ENCODE measurements at places on chromosomes 4 and X. TPM values are rescaled to one million over a fixed set of nuclear protein-coding genes. Genes with fewer than 3 reads are reported as not detected.
A peak's percentile ranks its signal among the peaks of the same experiment; 100 is the strongest.

TLR10 gene
- not detected for total RNA-seq

MAGEA12 gene
- not detected for total RNA-seq

PAGE2 gene
- not detected for total RNA-seq

BLTP1 gene
- total RNA-seq: 8.3 TPM

CXCL10 gene
- total RNA-seq: not detected

RASL11B gene
- not detected for total RNA-seq

GLA gene
- total RNA-seq: 146 TPM

PGAM4 gene
- total RNA-seq: not detected

MAGEA9B gene
- not detected for total RNA-seq

SLC9B1 gene
- total RNA-seq: not detected

- no peak for DNase-seq
These were observed 78.7 kb upstream of the PCDH18 start for GRCh38 chr4:137610960-137611359.

DNA sequence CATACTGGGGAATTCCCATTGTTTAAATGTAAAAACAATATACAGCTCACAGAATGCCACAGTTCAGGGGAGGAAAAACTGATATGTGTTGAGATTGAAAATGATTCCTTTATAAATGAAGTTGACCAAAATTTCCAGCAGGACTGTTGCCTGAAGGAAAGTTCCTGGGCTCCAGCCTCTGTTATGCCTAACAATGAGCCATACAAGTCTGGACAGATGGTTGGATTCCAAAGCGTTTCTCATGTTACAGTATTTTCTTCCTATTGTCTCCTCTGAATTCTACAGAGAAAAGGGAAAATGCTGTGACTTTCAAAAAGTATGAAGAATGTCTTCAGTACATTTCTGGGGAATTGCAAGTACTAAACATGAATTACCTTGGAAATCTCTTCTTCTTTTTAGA is 73.3 kb downstream of the ALPK1 start:
- DNase-seq: no peak

GRCh38 chr4:140300271-140300970 is 73.0 kb upstream of the SCOC start:
- peak; percentile 14 for DNase-seq

- no peak for DNase-seq
These were observed 15.8 kb downstream of the C4orf50 start for GRCh38 chr4:6002492-6002833.

DNA sequence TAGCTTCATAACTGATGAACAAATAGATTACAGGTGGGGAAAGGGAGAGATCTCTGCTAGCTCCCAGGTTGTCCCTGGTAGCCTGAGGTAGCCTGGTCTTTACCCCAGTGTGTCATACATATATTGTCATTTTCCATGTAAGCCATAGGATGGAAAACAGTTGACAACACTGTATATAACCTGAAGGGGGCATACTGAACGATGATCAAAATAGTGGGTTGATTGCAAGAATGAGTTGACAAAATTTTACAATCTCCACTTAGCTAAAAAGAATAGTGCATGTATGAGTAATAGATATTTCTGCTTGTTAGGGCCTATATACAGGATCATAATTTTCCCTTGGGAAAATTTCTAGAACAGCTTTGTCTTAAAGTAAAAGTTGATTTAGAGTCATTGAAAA is 304.1 kb upstream of the HAND2 start:
- peak; percentile 1 for DNase-seq

- no peak for DNase-seq
These were observed 11.8 kb upstream of the SOWAHB start for GRCh38 chr4:76909711-76910110.

DNA sequence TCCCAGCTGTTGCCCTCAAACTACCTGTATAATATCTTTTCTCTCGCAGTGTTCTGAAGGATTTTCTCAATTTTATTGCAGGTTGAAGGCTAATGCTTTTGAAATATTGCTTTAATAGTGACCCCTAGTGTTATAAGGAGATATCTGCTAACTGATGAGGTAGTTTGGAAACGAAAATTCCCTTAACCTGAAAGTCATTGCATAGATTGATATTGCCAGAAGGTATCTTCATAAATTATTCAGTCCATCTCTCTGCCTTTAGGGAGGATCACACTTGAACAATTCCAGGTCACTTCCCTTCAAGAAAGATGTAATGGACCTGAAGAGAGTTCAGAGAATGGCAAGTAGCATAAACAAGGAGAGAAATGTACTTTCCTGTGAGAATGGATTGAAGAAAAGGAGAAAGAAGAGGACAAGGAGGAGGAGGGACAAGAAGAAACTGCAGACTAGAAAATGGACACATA is 44.1 kb downstream of the TIGD4 start:
- DNase-seq: peak; percentile 16

DNA sequence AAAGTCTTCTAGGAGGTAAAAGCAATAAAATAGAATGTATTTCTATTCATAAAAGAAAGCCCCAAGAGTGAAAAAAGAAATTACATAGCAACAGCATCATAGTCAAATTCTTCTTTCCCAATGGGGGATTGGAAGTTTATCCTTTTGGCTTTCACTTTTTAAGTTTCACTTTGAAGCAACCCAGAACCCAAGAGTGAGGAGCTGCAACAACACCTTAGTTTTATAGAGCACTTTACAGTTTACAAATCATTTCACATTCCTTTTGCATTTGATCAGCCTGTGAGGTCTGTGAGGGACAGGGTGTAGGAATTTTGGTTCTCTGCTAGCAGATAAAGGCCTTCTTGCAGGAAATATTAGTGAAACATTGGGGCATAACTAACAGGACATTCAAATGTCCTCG is 112.0 kb upstream of the NDP start:
- no peak for DNase-seq

- DNase-seq: peak; percentile 66
These were observed 24.0 kb upstream of the MTHFD2L start for GRCh38 chr4:74133786-74134499.

DNA sequence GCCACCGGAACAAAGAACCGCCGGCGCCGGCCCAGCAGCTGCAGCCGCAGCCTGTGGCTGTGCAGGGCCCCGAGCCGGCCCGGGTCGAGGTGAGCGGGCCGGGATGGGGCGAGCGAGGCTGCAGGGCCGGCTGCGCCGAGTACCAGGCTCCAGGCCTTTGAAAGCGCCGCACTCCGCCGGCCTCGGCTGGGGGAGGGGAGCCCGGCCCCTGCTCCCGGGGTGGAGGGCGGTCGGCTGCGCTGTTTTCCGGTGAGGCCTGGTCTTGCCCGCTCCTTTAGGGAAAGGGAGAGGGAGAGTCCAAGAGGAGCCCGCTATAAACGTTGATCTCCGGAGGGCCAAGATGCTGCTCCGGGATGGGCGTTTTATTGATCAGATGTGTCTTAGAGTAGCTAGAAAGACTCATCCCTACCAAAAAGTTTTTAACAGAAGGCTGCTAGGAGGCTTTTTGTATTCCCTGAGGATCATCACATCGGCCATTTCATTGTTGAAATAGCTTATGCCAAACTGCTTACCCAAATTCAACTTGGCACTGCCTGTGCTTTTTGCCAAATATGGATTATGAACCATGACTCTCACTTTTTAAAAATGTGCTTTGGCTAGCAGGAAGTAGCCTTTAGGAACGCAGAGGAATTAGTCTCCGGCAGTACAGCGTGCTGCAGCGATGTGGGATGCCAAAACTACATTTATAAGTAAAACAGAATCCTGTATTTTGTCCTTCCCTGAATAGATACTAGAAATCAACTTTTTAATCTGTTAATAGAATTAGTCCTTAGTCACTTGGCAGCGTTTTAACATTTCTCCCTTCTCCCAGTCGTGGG is 760 bp downstream of the TMEM165 start:
- DNase-seq: peak; percentile 59

DNA sequence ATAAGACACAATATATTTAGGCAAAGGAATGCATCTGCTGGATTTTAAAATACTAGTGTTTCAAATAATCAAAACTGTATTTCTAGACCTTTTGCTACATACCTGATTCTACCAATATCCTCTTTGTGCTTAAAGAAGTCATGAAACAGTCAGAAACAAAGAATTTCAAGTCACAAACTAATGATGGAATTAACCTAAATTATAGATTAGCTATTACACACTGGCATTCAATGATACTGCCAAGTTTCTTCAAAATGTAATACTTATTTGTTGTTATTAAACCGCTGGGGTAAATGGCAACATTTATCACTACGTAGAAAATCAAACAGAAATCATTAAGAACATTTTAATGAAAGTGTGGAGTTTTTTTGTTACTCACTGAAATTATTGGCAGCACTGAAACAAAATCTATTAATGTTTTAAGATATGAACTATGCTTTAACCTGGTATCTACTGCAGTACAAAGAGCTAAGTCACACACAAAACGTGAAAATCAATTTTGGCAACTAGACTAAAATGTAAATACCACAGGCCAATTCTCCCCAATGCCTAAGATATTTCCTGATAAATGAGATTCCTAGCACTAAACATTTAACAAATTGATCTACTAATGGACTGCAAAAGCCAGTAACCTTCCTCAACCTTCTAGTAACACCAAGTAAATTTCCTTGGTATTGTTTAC is 19.4 kb downstream of the PDGFC start:
- DNase-seq: no peak

- no peak for DNase-seq
These were observed 144.2 kb downstream of the EDA start for GRCh38 chrX:69759921-69760625.

DNA sequence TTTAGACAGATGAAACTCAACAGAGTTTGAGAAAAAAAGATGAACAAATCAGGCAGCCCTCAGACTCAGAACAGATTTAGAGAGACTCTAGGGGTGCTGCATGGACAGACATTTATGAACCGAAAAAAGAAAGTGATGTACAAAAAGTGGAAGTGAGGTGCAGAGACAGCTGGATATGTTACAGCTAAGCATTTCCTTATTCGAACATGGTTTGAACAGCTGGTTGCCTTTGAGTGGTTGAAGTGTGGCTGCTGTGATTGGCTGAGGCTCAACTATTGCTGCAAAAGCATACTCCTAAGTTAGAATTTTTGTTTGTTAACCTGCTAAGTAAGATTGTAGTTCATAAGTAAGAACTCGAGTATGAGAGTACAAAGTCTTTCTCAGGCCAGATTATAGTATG is 331.5 kb upstream of the PABPC4L start:
- DNase-seq: no peak

GRCh38 chr4:146260521-146260920 is 46.2 kb downstream of the REELD1 start:
- DNase-seq: no peak

- no peak for DNase-seq
These were observed 68.3 kb upstream of the CNKSR2 start for GRCh38 chrX:21305799-21306336.

DNA sequence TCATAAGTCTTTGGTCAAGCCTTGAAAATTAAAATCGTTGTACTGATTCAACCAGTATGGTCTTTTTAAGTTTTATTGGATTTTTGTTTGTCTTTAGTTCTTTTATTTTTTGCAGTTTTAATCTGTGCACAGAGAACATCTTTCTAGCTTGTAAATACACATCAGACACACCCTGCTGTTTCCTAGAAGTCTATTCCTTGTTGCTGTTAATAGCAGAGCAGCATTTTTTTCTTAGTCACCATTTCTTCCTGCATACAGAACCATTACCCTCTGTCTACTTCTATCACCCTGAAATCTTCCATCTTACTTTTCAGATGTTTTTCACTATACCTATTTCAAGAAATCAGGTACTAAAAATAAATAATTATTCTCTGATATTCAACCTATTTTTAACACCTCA is 375.4 kb downstream of the GRID2 start:
- DNase-seq: no peak

DNA sequence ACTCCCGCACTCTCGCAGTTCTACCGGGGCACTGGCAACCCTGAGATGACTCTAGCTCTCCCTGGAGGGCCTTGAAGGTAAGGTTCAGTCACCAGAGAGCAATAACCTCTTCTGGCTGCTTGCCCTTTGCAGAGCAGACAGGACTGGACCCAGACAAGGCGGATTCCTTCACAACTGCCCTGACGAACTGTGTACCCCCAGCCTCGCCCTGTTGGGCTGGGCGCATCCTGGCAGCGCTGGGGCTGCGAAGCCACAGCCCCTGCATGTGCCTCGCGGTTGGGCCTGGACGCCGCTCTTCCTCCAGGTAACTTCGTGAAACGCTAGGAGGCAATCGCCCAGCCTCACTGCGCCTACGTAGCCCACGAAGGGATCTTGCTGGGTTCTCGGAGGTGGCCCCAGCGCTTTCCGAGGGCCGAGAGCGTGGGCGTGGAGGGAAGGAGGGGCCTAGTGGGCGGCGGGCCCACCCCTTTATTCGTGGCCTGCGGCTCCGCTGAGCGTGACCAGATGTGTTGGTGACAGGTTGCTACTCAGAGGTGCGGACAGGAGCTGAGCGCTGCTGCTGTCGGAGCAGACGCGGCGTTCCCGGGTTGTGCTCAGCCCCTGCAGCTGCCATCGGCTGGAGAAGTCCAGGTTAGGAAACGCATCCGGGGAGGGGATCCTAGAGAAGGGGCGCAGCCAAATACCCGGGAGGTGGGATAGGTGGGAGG is 1.9 kb upstream of the MAMLD1 start:
- DNase-seq: no peak

DNA sequence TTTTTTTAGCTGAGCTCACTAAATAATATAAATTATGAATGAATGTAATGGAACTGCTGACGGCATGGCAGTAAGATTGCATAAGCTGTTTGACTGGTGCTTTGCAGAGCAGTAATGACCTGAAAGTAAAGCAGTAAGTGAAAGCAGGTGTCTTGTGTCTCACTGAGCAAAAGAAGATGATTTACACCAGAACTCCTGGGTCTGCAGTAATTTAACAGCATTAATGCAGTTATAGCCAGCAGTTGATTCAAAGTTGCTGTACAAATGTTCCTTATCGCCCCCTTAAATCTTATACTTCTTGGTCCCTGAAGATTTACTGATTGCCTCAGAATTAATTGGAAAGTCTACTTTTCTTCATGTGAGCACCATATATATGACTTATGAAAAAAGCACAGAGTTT is 187.7 kb downstream of the DCTD start:
- no peak for DNase-seq

DNA sequence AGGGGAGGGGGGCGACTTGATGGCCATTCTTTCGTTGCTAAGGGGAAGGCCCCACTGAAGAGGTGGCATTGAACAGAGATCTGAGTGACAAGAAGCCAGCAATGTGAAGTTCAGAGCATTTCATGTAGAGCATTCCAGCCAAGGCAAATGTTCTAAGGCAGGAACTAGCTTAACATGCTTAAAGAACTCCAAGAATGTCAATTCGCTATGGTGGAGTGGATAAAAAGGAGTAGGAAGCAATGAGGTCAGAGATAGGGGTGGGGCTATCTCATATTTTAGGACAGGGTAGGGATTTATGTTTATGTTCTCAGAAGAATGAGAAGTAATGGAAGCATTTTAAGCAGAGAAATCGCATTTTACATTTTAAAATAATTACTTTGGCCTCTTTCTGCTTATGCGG is 130.9 kb downstream of the TTC29 start:
- no peak for DNase-seq

GRCh38 chrX:74349387-74349786 is 45.4 kb downstream of the ZCCHC13 start:
- peak; percentile 1 for DNase-seq

DNA sequence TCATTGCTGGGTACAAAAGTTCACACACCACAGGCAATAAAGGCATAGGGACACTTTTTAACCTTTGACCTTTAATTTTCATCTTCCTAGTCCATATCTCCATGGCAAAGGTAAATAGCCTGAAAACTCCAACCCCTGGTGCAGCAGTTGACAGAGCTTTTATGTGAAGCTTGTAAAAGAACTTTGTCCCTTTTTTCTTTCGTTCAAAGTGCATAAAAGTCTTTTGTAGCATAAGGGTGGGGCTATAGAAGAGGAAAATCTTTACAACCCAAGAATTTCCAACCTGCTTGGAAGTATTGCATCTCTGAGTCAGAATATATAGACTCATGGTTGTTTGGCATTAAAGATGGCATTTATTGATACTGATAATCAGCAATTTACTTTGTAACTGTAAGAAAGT is 20.4 kb downstream of the POF1B start:
- DNase-seq: no peak

- DNase-seq: no peak
These were observed 371.3 kb downstream of the BMPR1B start for GRCh38 chr4:95129031-95129430.

Data from Caki2 (cell line).